ENCODE measurements at places on chromosomes 4 and X. TPM values are rescaled to one million over a fixed set of nuclear protein-coding genes. Genes with fewer than 3 reads are reported as not detected.

Gene NPY1R
- total RNA-seq = 1.7 TPM

Gene RPS6KA6
- total RNA-seq = 6.7 TPM

Gene PAGE5
- not detected for total RNA-seq

Gene RAB39B
- 3.6 TPM for total RNA-seq

Gene PNCK
- total RNA-seq = 1.7 TPM

Gene PTTG2
- total RNA-seq = not detected

Gene BGN
- total RNA-seq = 1.1 TPM

Gene PFKFB1
- total RNA-seq = 0.07 TPM

Gene SGCB
- total RNA-seq = 8.7 TPM

DNA sequence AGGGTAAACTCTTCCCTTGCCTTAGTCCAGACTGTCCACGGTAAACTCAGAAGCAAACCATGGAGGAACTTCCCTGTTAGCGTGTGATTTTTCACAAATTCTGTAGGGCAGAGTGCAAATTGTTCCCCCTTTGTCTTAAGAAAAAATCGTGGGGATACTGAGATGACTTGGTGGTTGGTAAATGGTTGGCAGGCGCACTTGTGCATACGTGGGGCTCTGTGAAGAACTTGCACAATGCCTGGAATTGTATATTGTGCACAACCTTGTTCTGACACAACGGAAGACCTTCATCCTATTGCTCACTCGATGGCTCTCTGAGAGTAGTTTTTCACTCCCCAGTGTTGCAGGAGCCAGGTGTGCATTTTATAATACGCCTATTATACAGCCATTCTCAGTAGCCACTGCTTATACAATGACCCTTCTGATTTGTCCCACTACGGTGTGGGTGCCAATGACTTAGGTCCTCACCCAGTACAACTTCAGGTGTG lies 150.0 kb downstream of the SPRY1 start:
- no peak for DNase-seq

- no peak for DNase-seq
Observed at GRCh38 chrX:10929747-10930146, 181.4 kb upstream of the HCCS start.

DNA sequence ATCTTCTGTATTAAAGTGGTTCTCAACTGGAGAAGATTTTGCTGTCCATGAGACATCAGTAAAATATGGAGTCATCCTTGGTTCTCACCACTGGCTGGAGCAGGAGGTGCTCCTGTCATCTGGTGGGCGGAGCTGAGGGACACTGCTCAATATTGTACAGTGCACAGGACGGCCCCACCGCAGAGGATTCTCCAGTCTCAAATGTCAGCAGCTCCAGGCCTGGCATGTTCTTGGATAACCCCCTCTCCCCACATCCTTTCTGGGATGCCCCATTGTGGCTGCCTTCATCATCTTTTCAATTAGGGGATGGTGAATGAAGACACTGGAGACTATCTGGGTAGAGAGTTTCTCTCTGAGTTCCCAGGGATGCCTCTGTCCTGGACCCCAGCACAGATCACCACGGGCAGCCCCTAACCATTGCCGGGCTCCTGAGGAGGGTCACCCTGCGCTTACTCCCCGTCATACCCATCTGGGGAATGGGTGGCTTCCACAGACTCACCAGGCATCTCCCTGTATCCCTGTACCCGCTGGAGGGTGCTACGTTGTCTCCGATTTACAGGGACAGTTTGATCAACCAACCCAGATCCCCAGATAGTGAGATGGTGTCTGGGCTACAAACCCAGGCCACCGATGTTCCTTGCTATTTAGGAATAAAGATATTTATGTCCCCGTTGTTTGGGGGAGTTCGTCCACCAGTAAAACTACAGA lies 21.9 kb upstream of the P2RY8 start:
- DNase-seq = no peak

GRCh38 chrX:66018585-66019309 lies 21.1 kb downstream of the VSIG4 start:
- DNase-seq = no peak

DNA sequence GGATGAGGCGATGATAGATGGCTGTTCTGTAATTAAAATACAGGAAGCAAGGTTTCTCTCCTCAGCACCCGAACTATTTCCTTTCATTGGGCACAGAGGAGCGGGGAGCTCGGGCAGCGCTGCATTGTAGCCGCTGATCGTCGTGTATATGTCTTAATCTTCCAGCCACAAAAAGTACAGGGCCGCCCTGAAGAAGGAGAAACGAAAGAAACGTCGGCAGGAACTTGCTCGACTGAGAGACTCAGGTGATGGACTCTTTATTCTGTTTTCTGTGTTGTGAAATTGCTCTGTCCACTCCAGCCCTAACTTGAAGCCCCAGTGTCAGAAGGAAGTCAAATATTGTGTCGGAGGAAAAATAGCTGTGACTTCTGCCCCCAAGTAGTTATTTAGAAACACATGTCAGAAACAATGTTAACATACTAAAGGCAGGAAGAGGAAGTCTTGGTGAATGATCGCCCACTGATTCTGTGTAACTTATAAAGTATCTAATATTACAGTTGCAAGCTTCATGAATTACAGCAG lies 546 bp downstream of the ZRSR2 start:
- DNase-seq = no peak

- no peak for DNase-seq
Observed at GRCh38 chr4:56757261-56757746, 64.2 kb downstream of the SPINK2 start.

DNA sequence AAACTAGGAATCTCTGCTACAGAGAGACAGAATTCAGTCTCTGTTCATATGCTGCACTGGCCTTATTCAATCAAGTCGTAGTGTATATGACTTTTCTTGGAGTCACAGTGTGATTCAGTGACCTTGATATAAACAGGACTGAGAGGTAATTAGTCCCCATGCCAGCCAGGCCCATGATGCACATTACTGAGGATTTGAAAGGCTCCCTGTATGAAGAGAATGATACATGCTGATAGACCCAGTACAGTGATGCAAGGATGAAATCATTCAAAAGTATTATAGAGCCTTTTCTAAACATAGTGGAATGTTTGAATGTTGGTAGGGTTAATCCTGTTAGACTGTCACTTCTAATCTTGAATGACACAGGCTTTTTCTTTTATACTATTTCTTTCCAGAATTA lies 34.1 kb downstream of the ANXA3 start:
- no peak for DNase-seq

- no peak for DNase-seq
Observed at GRCh38 chrX:15475486-15475885, 17.6 kb downstream of the PIR start.

- no peak for DNase-seq
Observed at GRCh38 chrX:13774696-13775095, 40.1 kb downstream of the OFD1 start.

DNA sequence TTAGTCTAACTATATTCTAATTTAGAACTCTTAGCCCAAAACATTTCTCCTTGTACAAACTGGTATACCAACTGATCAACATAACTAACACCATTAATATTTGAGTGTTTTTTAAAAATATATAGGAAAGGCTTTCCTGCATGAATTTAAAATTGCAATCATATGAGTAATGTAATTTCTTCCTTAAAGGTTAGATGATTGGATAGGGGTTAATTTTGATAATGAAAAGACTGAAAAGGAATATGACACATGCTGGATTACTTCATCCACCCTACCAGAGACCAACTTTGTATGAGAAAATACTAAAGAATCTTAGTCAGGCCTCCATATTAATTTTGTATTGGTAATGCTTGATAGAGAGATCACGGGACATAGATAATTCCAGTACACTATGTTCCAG lies 25.1 kb upstream of the PLS3 start:
- DNase-seq = no peak

GRCh38 chrX:101539116-101539515 lies 11.2 kb upstream of the ARMCX1 start:
- no peak for DNase-seq

GRCh38 chr4:111698361-111698760 lies 446.9 kb upstream of the FAM241A start:
- no peak for DNase-seq

GRCh38 chr4:37628977-37629609 lies 57.1 kb downstream of the RELL1 start:
- no peak for DNase-seq

DNA sequence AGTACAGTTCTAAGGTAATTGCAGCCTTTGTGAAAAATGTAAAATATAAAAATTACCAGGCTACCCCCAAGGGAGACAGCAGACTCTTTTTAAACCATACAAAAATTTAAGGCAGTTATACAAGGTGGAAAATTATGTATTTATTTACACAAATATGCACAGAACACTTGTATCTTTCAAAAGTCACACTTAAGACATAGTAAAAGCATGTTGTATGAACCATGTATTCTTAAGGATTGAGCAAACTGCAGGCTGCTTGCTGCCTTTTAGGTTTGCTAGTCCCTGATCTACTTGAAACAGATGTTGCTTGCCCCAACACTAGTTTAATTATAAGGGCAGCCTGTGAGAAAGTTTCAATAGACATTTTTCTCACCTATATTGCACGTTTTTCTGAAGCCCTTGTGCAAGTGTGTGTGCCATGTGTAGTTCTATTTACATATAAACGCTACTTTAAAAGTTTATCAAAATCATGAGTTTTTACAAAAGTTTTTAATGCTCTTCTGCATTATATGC lies 72.8 kb downstream of the PRSS12 start:
- no peak for DNase-seq

- no peak for DNase-seq
Observed at GRCh38 chr4:139315221-139315675, 13.0 kb upstream of the NDUFC1 start.

- no peak for DNase-seq
Observed at GRCh38 chr4:146023334-146023967, 84.8 kb upstream of the ZNF827 start.

DNA sequence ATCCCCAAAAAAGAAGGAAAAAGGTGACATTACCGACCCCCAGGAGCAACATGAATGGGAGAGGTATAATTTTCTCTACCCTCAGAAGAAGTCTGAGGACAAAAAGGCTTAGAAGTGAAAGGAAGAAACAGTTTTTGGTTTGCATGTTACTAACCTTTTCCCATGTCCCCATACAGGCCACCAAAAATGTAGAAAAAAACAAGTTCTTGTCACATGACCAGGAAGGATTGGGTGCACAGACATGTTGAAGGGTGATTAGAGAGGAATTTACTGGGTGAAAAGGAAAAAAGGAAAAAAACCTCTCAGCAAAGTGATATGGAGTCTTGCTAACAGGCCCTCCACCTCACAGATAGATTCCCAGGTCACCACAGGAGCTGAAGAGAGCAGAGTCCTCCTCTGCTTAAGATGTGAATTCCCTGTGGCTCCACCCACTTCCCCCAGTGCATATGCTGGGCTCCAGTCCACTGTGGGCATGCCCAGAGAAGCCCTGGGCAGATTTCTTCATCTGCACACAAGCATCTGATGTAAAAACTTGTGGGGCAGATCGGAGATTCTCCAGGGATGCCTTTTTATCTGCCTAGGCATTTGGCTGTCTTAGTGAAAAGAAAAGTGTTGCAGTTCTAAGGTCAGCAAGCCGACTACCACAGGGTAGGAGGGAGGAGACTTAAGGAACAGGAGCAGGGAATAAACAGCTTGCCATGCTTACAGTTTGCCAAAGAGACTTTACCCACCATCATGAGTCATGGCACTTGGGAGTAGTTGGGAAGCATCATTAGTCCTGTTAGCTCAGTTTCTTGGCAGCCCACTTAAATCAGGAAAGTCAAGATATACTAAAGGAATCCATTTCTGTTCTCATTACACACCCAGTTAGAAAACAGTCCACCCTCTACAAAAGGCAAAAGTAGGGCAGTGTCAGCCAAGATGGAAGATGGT lies 25.0 kb upstream of the PASD1 start:
- DNase-seq = no peak

DNA sequence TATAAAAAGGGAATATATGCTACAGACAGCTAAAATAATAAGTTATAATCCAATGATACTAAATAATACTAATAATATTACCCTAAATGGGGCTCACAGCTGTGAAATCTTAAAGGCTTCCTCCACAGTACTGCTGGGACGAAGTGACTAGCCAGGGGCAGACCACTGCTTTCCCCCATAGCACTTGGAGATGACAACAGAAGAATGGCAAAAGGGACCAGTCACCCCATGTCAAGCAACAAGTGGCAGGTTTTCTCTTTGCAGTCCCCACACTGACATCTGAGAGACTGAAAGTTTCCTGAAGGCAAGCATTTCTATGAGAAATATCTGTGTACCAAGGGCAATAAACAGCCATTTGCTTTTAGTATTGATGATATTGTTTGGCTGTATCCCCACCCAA lies 173.5 kb upstream of the GPC4 start:
- no peak for DNase-seq

Data from H7 (cell line).